ENCODE measurements at places on chromosomes 13 and 19.

DNA sequence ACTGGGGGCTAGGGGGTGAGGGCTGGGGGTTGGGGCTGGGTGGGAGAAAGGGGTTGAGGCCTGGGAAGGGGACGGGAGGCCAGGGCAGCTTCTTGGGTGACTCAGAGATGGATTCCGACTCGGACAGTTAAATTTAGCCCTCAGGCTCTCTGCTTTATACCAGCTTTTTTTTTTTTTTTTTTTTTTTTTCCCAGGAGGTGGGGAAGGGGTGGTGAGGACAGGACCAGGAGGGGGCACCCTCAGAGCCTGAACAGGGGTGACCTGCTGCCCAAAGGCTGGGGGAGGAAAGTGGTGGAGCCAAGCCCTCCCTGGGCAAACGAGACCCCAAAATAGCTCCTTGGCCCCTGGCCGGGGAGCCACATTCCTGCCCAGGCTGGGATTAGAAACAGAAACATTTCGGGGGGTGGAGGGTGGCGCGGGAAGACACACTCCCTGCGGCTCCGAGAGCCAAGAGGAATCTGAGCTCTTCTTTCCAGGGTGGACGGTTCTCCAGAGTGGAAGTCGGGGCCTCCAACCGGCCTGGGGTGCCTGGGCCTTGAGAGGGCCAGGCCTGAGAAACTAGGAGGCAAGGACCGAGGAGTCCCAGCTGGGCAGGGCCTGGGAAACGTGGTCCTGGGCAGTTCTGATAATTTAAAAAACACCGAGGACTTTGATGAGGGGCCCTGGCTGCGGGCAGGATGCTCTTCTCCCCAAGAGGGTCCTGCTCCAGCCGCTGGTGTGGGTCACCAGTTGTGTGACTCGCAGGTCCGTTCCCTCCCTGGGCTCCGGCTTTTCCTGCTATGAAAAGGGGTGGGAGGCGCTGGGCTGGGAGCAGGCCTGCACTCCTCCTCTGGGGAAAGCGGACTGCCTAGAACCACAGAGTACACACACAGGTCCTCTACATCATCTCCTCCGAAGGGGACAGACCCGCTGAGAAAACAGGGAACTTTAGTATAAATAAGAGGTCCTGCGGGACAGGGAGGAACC is 813 bp upstream of the DMPK start:
- DNase-seq = no peak

- no peak for DNase-seq
These were observed 1.2 kb downstream of the MED26 start for GRCh38 chr19:16626796-16627192.

- DNase-seq = no peak
These were observed 2480.8 kb downstream of the PCDH9 start for GRCh38 chr13:64749301-64749700.

- DNase-seq = no peak
These were observed 5.9 kb downstream of the GMFG start for GRCh38 chr19:39329948-39330347.

- DNase-seq = no peak
These were observed 4.0 kb upstream of the ZNF628 start for GRCh38 chr19:55472463-55472862.

DNA sequence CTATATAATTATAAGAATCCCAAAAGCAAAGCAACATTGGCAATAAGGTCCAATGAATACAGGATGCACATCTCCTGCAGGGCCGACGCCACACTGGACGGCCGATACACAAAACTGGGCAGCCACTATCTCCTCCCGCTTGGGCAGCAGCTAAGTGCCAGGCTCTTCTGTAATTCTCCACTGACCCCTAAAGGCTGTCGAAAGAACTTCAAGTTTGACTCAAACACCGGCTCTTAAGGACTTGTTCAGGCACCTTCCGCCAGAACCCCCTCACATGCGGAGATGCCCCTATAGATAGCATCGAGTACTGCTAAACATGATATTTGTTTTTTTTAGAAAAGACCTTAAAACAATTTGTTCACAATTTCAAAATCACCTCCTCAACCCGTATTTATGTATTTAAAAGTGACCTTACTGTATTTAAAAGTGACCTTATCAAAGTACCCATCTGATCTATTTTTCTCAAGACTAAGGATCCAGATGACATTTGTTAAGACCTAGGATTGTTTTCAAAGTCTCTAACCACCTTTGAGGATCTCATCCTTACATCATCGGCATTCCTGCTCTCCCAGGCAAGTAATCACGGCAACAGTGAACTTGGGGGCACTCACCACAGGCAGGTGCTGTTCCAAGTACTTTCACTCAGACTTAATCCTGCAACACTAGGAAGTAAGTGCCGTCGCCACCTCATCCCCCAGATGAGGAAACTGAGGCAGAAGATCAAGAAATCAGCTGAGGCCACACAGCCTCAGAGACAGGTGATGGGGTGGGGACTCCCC is 77.8 kb downstream of the TUBGCP3 start:
- no peak for DNase-seq

GRCh38 chr19:36489920-36490415 is 607 bp upstream of the ZNF566 start:
- peak; percentile 82 for DNase-seq

DNA sequence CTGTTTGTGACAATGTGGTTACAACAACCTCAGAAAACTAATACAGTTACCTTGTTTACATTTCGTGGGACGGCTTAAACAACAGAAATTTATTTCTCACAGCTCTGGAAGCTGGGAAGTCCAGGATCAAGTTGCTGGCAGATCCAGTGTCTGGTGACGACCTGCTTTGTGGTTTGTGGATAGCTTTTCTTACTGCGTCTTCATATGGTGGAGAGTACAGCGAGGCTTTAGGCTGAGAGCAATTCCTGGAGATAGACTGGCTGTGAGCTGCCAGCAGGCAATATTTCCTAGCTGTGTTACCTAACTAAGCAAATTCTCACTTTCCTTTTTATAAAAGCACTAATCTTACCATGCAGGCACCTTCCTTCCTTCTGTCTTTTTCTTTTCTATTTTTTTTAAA is 1203.5 kb upstream of the PRR20A start:
- DNase-seq = no peak

DNA sequence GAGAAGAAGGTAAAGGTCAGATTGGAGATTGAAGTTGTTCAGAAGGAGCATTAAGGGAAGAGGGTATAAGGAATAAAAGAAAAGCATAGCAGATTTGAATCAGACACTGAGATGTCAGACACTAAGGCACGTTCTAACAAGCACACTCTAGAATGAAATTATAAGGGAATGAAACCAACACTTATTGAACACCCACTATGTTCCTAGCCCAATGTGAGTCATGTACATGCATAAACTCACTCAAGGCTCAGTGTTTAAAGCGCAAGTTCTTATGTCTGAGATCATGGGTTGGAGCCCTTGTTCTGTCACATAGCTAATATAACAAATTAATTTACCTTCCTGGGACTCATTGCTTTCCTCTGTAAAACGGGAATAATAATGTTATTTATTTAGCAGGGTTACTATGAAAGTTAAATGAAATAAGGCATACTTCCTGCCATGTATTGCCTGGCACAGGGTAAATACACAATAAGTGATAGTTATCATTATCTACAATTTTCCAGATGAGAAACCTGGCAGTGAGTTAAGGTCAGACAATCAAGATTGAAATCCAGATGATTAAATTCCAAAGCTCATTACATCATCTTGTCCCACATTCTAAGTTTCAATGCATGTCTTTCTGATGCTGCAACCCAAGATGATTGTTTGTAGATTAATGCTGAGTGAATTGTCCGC is 68.3 kb upstream of the DACH1 start:
- DNase-seq = no peak

GRCh38 chr13:99072356-99072755 is 94.5 kb upstream of the DOCK9 start:
- no peak for DNase-seq

- DNase-seq = no peak
These were observed 16.3 kb downstream of the GPR183 start for GRCh38 chr13:99290894-99291293.

GRCh38 chr19:30719189-30719998 is 347.2 kb downstream of the ZNF536 start:
- DNase-seq = no peak

DNA sequence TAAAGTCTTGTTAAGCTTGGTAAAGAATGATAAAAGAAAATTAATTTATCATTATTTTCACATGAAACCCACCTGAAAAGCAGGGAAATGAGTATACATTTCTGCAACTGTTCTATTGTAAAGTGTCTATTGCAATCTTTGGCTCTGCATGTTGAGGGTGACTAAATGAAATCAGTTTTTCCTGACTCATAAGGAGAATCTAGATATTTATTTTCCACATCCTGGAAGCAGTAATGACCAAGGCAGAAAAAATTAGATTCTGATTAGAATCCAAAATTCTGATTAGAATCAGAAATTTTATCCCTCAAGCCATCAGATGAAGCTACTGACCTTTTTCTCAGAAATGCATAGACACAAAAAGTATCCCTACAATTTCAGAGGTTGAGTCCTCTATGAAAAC is 178.4 kb downstream of the MYO16 start:
- DNase-seq = no peak

- no peak for DNase-seq
These were observed 9.4 kb downstream of the PCDH20 start for GRCh38 chr13:61406275-61406674.

DNA sequence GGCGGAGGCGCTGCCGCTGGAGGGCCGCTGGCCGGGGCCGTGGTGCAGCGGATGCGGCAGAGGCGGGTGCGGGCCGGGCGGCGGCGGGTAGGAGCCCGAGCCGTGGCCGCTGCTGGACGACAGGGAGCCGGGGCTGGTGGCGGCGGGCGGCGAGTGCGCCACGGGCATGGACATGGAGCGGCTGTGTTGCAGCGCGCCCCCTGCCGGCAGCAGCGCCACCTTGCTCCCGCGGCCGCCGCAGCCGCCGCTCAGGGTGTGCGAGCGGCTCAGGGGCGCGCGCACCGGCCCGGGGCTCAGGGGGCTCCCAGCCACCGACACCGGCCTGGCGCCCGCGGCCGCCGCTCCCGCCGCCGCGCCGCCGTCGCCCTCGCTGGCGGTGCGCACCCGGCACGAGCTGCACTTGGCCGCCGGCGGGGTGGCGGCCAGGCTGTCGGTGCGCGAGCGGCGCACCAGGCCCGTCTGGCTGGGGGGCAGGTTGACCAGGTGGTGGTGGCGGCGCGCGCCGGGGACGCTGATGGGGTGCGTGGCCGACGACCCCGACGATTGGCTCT is 1.7 kb downstream of the IRS2 start:
- DNase-seq = no peak

DNA sequence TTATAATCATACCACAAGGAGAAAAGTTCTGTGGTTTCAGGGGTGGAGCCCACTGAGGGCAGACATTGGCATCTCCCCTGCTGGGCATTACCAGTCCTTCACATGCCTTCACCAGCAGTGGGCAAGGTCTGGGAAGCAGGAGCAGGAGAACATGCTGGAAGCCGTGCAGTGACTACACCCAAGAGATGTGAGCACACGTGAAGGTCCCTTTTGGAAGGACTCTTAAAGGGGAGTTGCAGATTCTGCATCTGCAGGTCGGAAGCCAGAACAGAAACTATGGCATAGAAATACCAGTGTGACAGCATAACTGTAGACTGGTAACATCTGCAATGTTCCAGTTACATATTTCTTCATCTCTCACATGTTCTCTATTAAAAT is 26.9 kb upstream of the KL start:
- no peak for DNase-seq

DNA sequence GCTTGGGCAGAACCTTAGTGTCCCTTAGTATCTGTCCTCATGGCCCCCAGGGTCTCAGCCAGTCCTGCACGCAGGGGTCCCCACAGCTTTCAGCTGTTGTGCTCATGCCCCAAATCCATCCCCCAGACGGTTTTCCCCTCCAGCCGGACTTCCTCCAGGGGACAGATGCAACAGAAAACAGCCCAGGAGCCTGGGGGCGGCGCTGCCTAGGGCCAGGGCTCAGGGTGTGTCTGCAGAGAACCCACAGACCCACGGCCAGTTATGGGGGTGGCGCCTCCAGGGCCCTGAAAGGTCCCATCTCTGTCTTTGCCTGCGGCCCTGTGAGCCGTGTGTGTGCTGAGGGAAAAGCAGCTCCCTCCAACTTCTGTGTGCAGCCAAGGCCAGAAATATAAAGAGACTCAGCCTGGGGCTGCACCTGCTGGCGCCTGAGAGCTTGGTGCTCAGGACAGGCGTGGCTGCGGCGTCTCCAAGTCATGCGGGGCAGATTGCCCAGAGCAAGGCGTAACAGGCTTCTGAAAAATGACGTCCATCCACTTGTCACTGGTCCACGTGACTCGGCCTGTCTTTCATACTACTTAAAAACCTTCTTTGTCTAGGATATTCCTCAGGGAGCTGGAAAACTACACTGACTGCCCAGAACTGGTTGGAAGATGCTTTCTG is 22.1 kb upstream of the F7 start:
- DNase-seq = no peak

DNA sequence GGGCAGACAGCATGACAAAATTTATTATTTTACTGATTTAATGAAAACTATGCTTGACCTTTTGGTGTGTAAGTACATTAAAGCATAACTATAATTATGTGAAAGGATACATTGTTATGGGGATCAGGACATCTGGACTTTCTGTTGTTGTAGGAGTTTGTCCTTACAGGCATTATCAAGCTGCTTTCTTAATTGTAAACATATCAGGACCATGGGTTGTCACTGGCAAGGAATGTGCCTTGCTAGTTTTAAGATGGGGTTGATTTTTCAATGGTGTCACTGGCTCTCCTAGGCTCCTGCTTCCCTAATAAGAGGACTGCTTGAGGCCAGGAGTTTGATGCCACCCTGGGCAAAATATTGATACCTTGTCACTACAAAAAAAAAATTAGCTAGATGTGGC is 32.6 kb downstream of the KBTBD6 start:
- no peak for DNase-seq

DNA sequence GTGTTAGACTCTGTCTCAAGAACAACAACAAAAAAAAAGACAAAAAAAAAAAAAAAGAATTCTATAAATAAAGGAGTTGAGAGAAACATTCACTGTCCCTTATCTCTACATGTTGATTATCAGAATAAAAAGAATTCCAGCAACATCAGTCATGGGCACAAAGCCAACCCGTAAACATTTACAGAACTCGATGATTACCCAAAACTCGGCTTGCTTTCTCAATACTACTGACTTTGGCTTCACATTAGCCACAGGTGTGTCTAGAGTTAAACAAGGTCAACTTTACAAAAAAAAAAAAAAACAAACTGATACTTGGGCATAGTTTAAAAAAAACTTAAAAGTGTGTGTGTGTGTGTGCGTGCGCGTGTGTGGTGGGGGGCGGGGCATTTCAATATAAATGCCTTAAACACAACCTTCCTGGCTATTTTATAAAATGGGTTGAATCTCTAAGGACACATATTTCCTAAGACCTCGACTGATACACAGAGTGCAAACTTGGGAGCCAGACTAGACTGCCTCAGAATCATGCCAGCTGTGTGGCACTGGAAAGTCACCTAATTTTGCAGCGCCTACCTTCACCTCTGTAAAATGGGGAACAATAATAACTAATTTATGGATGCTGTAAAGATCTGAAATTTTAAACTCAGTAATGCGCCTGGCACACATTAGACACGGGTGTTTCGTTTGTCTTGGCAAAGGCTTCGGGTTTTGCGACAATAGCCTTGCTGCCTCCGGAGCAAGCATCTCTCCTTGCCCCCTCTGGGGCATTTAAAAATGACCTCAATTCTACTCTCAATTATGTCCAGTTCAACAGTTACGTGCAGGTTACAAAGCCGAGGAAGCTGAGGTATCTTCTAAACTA is 922 bp downstream of the EBPL start:
- no peak for DNase-seq
